ENCODE measurements at places on chromosomes 4 and X.
A peak's percentile ranks its signal among the peaks of the same experiment; 100 is the strongest.

- DNase-seq = no peak
Observed at GRCh38 chrX:30875957-30876356, 13.1 kb downstream of the TAB3 start.

GRCh38 chrX:17788439-17788838 is 51.1 kb downstream of the SCML1 start:
- peak; percentile 13 for DNase-seq

- DNase-seq = no peak
Observed at GRCh38 chr4:126446917-126447316, 1132.2 kb downstream of the FAT4 start.

DNA sequence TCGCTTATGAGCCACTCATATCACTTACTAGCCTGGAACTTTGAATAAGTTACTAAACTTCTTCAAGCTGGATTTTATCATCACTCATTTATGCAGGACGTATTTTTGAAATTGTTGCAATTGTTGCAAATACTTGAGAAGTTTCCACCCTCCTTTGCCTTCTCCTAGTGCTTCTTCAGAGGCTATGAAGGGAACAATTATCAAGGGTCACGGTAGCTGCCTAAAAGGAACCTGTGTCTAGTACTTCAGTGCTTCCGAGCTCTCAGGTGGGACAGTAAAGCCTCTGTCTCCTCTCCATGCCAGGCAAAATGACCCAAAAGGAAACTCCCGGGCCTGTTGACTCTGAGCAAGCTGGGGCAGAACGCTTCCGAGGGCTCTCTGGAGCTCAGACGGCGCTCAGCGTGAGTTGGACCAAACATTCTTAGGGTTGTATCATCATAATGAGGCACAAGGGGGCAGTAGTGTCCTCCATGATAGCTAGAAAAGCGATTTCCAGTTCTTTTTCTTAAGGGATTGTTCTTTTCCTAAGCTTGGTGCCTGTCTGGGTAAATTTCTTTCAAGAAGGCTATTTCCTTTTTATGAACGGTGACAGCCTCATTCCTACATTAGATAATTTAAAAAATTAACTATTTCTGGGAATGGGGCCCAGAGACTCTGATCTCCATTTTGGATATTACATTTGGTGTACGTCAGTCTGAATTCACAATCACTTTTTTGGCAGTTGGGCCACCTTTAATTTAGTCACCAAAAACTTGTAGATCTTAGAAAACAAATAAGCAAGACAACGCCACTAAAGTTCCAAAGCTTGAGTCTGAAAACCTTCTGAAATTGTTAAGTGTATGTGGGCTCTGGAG is 73.1 kb downstream of the PACRGL start:
- peak; percentile 50 for DNase-seq

- peak; percentile 16 for DNase-seq
Observed at GRCh38 chr4:118586357-118586790, 98.8 kb upstream of the METTL14 start.

GRCh38 chrX:151982222-151982621 is 7.7 kb upstream of the GABRE start:
- no peak for DNase-seq

DNA sequence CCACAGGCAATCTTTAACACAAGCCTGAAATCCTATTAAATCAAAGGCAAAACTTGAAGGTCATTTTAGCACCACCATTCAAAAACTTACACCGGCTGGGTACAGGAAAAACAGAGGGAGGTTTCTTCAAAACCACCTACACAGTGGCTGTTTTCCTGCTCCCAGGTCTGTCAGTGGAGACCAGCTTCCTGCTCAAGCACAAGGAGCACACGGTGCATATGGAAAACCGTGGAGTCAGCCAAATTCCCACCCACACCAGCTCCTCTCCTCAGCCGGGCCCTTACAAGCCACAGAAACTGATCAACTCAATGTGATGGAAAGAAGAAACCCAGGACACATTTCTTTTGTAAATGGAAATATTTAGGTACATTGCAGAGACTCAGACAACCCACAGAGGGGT is 14.3 kb upstream of the FAM241A start:
- no peak for DNase-seq

DNA sequence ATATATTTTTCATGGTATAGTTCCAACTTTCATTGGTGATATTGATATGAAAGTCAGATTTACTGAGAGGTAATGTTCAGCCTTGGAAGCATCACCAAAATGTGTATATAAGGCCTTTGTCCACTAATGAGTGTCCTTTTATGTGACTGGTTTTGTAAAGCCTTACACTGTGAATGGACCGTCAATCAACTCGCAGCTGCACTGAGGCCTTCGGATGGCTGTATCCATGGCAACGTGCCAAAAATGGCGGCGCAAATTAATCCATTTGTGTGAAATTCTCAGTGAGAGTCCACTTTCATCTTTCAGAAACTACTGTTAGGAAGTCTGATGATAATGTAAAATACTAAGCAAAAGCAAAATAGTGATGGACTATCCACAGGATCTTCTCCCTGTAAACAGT is 131.7 kb downstream of the SPCS3 start:
- peak; percentile 4 for DNase-seq

DNA sequence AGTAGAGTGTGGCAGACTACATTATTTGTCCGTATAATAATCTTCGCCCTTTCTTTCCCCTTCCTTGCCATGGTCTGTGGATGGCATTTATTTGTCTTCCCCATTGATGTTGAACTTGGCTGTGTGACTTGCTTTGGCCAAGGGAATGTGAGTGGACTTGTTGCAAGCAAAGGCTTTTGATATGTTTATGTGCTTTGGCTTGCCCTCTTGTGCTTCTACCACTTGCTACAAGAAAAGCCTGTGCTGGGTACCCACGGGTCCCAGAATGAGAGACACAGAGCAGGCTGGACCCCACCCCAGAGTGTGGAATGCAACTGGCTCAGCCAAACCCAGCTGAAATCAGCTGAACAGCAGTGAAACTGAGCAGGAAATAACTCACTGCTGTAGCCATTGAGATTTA is 63.0 kb downstream of the FAM184B start:
- DNase-seq = no peak

DNA sequence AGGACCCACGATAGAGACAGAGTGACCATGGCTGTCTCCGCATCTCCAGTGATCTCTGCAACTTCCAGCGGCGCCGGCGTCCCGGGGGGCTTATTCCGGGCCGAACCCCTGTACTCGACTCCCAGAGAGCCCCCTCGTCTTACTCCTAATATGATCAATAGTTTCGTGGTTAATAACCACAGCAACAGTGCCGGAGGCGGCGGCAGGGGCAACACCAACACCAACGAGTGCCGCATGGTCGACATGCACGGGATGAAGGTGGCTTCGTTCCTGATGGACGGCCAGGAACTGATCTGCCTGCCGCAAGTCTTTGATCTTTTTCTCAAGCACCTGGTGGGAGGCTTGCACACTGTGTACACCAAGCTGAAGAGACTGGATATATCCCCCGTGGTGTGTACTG is 343 bp downstream of the DACH2 start:
- no peak for DNase-seq

DNA sequence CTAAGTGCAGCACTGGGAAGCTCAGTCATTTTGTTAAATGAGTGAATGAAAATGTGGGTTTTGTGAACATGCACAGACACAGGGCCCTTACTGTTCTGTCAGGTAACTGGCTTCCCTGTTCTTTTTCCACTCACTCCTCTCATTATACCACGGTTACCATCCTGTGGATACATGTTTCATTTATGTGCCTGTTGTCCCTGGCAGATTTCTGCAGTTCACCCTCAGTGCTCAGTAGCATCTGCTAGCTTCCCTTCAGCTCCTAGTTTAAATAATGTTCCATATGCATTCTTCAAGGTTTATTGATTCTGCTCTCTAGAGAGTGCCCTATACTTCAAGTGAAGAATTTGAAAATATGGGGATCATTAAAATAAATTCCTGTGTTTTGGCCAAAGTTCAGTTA is 1634.3 kb upstream of the ADGRL3 start:
- no peak for DNase-seq

GRCh38 chr4:27008679-27009078 is 148.0 kb downstream of the STIM2 start:
- DNase-seq = no peak

DNA sequence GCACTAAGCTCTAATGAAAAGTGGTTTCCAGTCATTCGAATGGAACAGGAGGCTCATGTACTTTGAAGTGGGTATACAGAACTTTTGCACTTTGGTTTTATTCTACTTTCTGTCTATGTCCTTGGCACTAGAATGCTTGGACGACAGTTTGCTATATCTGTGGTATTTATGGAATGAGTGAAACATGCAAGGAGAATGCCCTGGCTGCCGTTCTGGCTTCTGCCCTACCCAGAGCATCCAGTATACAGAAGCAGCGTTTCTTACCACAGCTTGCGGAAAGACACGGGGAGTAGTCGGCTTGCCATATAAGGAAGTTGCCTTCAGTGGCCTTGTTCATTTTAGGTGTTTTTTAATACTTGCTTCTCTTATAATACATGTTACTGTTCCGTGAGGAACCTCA is 98.0 kb downstream of the TBL1X start:
- DNase-seq = no peak

DNA sequence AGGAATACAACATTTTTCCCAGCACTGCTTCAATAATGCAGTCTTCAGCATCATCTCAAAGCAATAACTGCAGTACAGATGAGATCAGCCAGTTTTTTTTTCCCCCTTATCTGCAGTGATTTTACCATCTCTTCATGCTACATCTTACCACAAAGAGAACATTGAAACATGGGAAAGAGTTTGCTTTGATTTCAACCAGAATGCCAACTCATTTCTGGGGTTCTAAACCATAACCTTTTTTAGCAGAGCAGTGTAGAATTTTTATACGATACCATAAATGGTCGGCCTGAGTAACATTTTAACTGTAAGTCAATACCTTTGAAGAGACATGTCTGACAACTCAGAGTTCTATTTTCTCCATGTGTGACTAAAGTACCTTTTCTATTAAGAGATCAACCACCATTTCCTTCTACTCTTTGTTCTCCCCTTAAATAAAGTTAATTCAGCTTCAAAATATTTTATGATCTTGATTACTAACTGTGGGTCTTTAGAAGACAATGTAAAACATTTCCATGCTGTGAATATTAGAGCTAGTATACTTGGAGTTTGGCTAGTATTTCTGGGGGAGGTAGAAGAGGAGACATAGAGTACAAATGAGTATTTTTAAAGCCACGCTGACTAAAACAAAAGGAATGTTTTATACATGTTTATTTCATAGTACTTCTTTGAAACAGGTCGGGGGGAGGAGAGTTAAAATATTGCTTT is 69.1 kb downstream of the TET2 start:
- no peak for DNase-seq

DNA sequence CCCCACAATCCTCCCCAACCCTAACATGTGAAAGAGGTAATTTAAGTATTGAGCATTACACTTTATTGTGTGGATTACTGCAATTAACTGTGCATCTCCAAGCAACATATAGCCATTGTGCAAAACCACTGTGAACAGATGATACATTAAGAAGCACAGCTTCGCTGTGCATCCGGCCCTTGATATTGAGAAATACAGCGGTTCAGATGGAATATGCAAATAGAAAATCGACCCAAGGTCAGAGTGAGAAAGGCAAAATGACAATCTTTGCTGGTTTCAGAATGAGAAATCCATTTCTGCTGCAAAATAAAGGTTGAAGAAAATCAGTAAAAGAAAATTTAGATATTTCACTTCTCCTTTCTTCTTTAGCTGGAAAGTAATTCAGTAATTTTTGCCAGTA is 805.9 kb upstream of the GRID2 start:
- DNase-seq = no peak

DNA sequence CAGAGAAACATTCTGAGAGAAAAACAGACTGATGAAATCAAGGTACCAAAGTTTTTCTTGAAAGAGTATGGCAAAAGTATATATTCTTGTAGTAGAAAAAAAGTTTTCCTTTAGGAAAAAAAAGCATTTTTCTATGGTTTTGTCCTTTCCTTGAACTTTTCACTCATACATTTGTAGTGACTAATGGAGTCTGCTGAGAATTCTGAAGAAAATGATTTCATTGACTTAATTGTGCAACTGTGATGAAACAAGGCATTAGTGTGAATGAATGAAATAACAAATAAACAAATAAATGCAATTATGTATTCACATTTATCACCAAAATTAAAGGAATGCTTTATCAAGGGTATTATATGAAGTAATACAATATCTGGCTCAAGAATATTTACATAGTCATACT is 5.7 kb downstream of the CSN1S1 start:
- no peak for DNase-seq

- DNase-seq = no peak
Observed at GRCh38 chr4:141637565-141637964, 1.2 kb downstream of the IL15 start.

DNA sequence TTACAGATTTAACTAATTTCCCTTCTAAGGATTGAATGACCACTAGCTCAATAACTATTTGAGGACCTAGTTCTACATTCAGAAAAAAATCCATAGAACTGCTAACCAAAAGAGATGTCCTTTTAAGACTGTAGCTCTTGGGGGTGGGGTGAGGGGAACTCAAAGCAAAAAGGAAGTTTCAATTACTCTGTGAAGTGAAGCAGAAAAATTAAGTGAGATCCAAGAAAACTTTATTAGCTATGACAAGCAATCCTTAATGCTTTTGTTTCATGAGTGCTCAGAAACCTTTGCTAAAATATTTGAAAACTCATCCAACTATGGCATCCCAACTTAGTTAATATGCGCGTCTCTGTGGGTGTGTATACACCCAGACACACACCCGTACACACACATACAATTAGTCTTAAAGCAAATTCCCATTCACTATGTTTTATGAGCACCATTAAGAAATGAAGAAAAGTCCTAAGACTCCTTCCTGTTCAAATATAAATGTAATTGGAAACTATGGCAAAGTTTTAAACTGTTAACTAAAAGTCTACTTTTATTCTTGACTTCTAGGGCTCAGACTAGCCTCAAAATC is 44.5 kb downstream of the GPC4 start:
- DNase-seq = no peak

DNA sequence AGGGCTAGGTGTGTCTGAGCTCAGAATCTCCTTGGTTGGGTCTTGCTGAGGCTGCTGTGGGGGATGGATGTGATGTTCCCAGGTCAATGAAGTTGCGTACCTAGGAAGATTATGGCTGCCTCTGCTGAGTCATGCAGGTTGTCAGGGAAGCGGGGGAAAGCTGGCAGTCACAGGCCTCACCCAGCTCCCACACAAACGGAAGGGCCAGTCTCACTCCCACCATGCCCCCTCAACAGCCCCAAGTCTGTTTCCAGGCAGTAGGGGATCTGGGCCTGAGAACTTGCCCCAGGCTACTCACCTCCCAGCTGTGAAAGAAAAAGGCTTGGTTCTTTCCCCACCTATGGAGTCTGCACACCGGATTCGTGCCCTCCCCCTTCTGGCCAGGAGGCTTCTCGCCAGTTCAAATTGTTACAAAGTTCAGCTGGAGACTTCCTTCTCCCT is 72.9 kb downstream of the WDR44 start:
- no peak for DNase-seq
